ENCODE measurements at places on chromosomes 4 and X. TPM values are rescaled to one million over a fixed set of nuclear protein-coding genes. Genes with fewer than 3 reads are reported as not detected.

The PRDM8 gene
- total RNA-seq: 10.6 TPM

The IL3RA gene
- not detected for total RNA-seq

The TMEM35A gene
- total RNA-seq: 3.5 TPM

The CORIN gene
- total RNA-seq: 0.05 TPM
